ENCODE measurements at places on chromosomes 1 and 21.

- DNase-seq, result peak; percentile 52
These were observed 55.5 kb upstream of the FOXO6 start for GRCh38 chr1:41305576-41306363.

DNA sequence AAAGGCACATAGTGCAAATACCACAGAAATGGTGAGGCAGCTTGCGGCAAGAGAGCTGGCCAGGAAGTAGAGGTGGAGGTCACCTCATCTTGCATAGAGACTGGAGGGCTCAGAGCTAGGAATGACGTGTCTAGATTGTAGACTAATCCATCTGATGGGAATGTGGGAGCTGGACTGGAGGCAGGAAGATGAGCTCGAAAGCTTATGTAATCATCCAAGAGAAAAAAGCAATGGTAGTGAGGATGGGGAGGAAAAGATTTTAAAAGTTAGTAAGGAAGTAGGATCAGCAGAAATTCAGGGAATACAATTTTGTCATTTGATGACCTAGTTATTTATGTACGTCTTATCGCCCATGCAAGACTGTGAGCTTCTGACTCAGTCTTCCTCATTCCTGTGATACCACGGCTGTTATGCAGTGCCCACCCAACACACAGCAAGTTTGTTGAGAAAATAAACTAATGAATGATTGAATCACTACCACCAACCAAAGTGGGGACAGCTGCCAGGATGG lies 123.9 kb downstream of the RRAGC start:
- DNase-seq, result no peak

- no peak for DNase-seq
These were observed 53.0 kb upstream of the AKT3 start for GRCh38 chr1:243903041-243903440.

DNA sequence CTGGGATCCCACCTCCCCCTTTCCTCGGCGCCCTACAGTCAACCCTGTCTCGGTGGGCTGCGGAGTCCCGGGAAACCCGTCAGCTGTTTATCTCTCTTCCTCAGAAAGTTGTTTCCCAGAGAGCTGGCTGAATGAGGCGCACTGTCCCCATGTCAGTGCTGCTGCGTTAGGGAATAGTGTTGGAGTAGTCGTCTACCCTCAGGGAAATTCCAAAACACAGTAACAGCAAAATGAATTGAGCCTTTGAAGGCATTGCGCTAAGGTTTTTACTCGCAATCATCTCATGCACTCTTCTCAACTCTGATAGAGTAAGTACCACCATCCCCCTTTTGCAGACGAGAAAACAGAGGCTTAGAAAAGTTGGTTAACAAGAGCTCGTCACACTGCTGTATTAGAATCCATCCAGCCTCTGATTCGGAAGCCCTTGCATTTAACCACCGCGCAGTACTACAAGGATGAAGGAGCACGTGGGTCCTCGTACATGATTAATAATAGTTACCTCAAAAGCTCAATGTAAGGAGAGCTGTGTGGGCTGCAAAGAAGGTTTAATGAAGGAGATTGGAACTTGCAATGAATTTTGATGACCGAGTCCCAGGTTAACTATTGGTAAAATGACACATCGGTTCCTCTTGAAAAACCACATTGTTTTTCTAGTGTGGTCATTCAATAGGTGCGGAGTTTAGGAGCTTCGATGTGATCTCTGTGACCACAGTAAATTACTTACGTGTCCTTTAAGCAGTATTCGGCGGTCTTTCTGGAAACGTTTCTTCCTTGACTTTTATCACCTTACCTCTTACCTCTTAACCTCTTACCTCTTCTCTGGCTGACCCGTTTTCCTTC lies 788 bp upstream of the EDEM3 start:
- DNase-seq, result no peak

- no peak for DNase-seq
These were observed 10.6 kb downstream of the PADI1 start for GRCh38 chr1:17215545-17215890.

- DNase-seq, result no peak
These were observed 28.9 kb upstream of the RGS1 start for GRCh38 chr1:192546596-192547190.

- DNase-seq, result no peak
These were observed 63.9 kb upstream of the BARHL2 start for GRCh38 chr1:90780981-90781380.

GRCh38 chr1:11521582-11522399 lies 42.8 kb downstream of the DISP3 start:
- no peak for DNase-seq

GRCh38 chr21:18007121-18007520 lies 188.0 kb upstream of the C21orf91 start:
- no peak for DNase-seq

DNA sequence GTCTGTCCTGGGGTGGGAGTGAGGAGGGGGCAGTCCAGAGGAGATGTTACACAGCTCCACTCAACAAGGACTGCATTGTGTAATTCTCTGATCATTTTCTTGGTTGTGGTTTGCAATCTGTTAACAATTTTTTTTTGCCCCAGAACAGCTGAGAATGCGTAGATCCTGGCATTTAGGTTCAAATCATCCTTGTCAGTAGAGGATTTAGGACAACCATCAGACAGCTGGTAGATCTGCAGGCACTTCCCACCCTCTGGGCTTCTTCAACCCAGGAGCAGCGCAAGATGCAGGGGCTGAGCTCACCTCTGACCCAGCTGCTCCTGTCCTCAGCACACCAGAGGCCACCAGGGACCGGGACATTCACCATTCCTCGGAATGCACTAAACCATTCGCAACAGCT lies 13.5 kb downstream of the BCAR3 start:
- no peak for DNase-seq

DNA sequence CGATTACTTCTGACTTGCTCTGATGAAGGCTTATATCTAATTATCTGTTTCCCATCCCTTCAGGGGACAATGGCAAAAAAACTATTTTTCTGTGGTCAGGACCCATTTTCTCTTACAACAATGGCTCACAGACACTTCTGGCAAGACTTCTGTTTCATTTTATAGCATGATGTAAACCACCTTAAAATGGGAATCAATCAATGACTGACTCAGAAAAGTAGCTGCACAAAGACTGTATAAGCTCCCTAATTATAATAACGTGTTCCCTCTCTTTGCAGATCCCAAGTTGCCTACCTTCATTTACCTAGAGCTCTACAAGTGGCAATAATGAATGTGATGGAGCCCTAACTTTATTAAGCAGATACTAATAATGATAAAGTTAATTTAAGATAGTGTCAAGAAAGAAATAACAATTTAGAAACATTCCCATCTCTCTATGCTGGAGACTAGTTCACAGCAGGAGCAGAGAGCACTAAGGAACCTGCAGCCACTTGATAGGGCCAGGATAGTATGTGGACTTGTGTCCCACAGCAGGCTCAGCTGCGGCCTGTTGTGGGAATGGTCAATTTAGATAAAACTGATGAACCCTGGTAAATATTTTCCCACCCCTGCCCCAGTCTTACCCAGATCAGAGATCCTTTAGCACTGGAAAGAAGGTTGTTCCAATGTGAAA lies 538 bp downstream of the GBP2 start:
- no peak for DNase-seq

DNA sequence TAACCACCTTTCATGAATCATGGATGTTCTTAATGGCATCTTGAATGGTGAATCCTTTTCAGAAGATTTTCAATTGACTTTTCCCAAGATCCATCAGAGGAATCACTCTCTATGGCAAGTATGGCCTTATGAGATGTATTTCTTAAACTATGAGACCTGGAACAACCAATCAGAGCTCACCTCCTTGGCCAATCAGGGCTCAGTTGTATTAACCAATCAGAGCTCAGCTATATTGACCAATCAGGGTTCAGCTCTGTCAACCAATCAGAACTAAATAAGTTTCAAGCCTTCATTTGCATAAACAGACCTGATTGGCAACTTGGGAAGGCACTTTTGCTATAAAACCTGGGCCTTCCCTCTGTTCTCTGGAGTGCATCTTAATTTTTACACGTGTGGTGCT lies 13.6 kb upstream of the FAM3B start:
- no peak for DNase-seq

- DNase-seq, result no peak
These were observed 99.1 kb upstream of the CAMK1G start for GRCh38 chr1:209484429-209484828.

GRCh38 chr1:31108861-31109260 lies 43.3 kb upstream of the PUM1 start:
- DNase-seq, result no peak

- no peak for DNase-seq
These were observed 35.9 kb upstream of the ATP1B1 start for GRCh38 chr1:169070547-169070946.

- no peak for DNase-seq
These were observed 5.4 kb upstream of the TNFRSF4 start for GRCh38 chr1:1219341-1219740.

DNA sequence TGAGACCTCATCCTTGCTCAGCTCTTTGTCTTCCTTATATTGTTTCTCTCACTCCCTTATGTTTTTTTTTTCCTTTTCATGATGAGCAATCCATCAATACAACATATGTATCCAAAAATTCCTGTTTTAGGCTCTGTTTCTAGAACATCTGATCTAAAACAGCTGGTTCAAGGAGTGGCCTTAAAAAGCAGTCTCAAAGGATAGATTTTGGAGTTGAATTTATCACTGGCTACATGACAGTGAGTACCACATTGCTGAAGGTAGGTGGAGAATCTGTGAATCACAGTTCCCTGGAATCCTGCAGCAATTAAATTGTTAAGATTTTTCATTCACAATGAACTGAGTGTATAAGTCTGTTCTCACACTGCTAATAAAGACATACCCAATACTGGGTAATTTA lies 155.8 kb upstream of the ADAMTS5 start:
- no peak for DNase-seq

- DNase-seq, result no peak
These were observed 5.7 kb downstream of the SLC35A3 start for GRCh38 chr1:99975529-99975928.

GRCh38 chr1:93438716-93439115 lies 9.2 kb upstream of the FNBP1L start:
- no peak for DNase-seq

DNA sequence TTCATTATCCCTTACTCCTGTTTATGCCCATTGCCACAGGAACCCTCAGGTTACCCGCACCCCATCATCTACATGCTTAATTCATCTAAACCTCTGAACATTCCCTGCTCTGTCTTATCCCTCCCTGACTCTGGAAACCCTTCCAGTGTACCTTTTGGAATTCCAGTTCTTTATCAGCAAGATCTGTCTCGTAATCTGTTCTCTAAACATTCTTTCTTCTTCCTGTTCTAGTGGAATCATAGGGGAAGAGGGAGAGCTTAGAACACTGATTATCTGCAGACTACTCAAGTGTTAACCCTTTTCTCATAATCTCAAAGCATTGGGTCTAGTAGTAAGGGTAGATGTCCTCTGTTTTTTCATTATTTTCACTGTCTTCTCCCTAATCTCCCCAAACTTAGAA lies 159.8 kb downstream of the PIK3R3 start:
- DNase-seq, result no peak

DNA sequence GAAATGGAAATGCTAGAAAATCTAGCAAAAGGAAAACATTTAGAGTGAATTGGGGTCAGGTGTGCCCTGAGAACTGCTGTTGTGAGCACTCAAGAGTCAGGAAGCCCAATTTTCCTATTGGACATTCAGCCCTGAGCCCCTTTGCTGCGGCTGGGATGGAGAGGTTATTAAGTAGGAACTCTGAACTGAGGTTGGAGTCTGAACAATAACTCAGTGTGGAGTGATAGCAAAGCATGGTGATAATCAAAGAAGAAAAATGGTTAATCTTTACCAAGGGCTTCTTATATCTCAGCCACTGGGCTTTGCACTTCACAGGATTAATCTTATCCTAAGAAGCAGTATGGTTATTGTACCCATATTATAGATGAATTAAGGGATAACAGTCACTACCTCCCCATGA lies 52.0 kb downstream of the TMCO4 start:
- no peak for DNase-seq

- DNase-seq, result peak; percentile 47
These were observed 43.4 kb upstream of the COL6A2 start for GRCh38 chr21:46054451-46054881.

DNA sequence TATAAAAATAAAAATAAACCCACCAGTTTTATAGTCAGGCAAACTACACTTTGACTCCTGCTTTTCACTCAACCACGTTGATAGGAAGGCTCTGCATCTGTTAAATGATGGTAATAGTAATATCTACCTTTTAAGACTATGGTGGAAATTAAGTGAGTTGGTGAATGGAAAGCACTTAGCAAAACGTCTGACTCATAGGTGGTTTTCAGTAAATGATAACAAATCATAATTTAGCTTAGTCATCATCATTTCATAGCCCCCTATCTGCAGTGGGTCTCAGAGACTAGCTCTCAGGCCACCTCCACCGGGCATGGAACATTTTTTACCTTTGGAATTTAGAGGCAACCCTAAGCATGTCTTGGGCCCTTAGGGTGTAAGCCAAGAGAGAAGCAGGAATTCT lies 160.0 kb downstream of the PDE4B start:
- DNase-seq, result no peak

GRCh38 chr1:79792219-79792930 lies 785.8 kb upstream of the ADGRL4 start:
- DNase-seq, result no peak

GRCh38 chr1:24968941-24969585 lies 39.0 kb upstream of the RUNX3 start:
- DNase-seq, result no peak

DNA sequence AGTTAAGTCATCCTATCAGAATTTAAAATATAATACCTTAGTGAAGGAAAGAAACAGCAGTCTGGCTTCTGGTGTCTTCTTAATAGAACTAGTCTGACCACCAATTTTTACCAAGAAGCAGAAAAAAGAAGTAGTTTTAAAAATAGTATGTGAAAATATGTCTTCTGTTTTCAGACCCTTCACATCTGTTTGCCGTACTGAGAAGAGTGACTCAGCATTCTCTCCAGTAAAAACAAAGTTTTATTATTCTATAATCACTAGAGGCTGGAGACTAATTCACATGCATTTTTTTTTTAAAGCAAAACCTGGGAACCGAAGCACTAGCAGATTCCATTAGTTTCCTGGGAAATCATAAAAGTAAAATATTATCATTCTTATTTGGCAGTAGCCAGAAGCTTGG lies 163.8 kb downstream of the COL24A1 start:
- DNase-seq, result no peak

- DNase-seq, result peak; percentile 58
These were observed 82.5 kb downstream of the DESI2 start for GRCh38 chr1:244735404-244735803.

DNA sequence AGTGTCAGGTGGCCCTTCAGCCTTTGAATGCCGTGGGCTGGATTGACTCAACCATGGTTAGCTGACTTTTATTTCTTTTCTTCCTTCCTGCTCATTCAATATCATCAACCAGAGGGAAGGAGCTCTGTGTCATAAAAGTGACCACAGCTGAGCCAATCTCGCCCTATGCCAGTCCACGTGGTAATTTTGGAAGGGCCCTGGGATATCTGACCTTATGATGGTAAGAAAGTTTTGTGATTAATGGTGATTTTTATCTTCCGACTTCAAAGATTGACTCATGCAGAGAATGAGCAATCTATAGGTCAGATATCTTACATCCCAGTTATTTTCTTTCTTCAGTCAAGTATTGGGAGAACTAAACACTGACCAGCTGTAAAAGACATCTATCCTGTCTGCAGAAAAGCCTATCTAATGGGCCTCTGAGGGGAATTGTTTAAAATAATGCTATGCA lies 170.3 kb downstream of the ZC3H11B start:
- no peak for DNase-seq

Data from H9 (cell line).